SIG-M5 (cell line): ENCODE measurements at places on chromosomes 1 and 21.

GRCh38 chr1:56416495-56416894 is 162.9 kb downstream of the PLPP3 start:
- no peak for DNase-seq

GRCh38 chr1:114342376-114342775 is 168.6 kb downstream of the TRIM33 start:
- no peak for DNase-seq

GRCh38 chr1:184905601-184906322 is 68.5 kb downstream of the NIBAN1 start:
- no peak for DNase-seq

GRCh38 chr1:199946305-199947155 is 81.0 kb upstream of the NR5A2 start:
- no peak for DNase-seq

- DNase-seq: no peak
Observed at GRCh38 chr21:34202553-34203372, 129.4 kb downstream of the MRPS6 start.

DNA sequence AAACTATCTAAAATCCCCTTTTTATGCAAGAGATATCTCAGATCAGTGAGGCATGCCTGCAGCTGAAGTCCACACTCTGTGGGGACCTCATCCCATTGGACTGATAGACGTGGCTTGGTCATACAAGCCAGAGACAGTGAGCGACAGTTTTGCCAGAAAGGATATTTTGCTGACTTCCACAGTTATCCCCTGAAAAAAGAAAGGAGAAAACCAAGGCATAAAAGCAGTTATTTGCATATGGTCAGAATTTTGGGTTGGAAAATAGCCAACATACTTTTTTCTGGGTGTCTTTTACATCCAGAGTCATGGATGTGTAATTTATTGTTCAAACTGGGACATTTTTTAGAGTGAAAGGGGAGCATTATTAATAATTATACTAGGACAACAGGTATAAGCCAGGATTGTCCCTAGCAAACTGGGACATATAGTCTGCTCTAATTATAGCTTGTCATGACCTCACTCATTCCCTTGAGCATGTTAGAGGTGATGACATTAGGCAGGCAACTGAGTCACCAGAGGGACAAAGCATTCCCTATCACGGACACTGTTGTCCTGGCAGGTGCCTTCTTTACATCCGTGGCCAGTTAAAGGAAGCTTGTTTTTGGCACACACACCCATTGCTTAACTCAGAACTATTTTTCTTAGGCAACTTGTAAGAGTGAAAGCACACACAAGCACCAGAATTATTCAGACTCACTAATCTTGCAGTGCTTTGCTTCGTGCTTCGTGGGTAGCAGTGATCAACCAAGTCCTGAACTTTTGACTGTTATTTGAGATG is 65.5 kb downstream of the PRRX1 start:
- DNase-seq: no peak

- no peak for DNase-seq
Observed at GRCh38 chr1:172420385-172420784, at the start of gene C1orf105. Gene C1orf105, plus strand, starts transcription at chr1:172420685. Its CDS starts 201 bp downstream, at chr1:172420886.

DNA sequence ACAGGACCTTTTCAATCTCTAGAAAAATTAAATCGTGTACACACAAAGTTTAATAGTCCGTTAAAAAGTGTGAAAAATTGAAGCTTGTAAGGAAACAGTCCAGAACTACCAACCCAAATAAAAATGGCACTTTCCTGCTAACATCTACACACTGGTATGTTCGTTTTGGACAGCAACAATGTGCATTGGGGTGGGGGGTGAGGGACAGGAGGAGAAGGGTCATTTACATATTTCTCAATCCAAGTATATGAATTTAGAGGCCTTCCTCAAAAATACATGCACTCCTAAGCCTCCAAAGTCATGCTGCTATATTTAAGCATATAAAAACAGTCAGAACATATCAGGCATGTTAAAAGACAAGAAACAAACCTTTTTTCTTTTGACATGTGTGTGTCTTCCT is 2.5 kb downstream of the PPP1R15B start:
- no peak for DNase-seq

DNA sequence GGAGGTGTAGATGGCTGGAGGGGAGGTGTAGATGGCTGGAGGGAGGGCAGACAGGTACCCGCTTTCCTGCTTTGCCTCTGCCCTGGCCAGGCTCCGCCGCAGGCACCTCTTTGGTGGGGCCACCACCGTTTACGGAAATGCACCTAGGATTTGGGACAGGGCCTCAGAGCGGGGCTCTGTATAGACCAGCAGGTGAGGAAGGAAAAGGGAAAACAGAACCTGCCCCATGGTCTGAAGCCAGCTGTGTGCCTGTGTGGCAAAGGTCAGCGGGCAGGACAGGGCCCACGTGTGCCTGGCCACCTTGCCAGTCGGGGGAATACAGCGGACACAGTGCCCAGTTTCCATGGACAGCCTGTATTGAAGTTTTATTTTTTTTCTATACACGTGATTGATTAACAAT is 12.1 kb upstream of the PTTG1IP start:
- no peak for DNase-seq

DNA sequence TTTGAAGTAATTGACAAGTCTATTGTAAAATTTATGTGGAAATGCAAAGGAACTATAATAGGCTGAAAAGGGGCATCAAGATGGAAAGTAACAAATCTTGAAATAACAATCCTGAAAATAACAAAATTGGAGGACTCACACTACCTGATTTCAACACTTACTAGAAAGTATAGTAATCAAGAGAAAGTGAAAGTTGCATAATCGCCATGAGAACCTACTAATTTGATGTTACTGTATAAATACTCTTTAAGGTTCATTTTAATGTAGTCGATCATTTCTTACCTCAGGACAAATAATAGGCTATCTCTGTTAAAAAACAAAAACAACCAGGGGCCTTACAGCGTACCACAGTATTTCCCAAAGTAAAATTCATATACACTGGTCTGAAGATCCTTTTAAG is 71.7 kb downstream of the EDEM3 start:
- DNase-seq: no peak

DNA sequence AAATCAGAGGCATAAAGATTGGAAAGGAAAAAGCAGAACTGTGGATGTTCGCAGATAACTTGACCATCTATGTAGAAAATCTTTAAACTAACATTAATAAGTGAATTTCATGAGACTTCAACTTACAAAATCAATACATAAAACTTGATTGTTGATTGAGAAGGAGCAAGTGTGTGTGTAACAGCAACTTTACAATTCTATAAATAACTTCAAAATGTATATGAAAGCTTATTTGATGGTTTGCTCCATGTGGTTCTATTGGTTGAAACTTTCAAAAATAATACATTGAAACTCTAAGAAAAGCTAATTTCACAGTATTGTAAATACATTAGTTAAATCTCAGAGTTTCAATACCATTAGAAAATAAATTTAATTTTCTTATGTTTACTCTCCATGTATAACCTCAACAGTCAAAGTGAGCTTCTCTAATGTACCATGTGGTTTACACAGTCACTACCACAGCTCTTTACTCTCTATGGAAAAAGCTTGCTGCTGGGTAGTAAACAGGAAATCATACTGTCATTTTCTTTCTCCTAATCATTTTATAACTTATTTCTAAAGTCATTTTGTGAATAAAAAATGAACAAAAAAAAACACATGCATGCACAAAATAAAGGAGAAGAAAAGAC is 12.0 kb downstream of the AKT3 start:
- no peak for DNase-seq

GRCh38 chr1:10787286-10787685 is 9.2 kb downstream of the CASZ1 start:
- DNase-seq: no peak

DNA sequence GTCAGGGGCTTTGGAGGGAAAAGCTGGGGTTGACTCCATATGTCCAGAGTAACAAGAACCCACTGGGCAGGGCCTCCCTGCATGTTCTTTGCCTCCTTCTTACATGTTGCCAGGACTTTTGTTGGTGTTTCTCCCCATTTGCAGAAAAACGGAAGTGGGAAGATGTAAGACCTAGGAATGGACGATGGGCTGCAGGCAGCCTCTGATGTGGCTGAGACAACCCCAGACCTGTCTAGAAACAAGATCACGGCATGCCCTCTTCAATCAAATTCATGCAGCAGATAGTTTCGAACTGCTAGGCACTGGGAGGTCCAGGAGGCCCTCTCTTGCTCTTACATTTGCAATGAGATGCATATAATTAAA is 3.4 kb downstream of the FAM43B start:
- no peak for DNase-seq

- DNase-seq: no peak
Observed at GRCh38 chr1:33610864-33611455, 138.5 kb downstream of the ZSCAN20 start.

GRCh38 chr1:68497358-68497698 is 446 bp upstream of the DEPDC1 start:
- DNase-seq: no peak
